ENCODE measurements at places on chromosomes 2 and 18. TPM values are rescaled to one million over a fixed set of nuclear protein-coding genes. Genes with fewer than 3 reads are reported as not detected.
A peak's percentile ranks its signal among the peaks of the same experiment; 100 is the strongest.

Gene NOSTRIN
- polyA plus RNA-seq = 2.5 TPM

Gene FOXI3
- not detected for polyA plus RNA-seq

DNA sequence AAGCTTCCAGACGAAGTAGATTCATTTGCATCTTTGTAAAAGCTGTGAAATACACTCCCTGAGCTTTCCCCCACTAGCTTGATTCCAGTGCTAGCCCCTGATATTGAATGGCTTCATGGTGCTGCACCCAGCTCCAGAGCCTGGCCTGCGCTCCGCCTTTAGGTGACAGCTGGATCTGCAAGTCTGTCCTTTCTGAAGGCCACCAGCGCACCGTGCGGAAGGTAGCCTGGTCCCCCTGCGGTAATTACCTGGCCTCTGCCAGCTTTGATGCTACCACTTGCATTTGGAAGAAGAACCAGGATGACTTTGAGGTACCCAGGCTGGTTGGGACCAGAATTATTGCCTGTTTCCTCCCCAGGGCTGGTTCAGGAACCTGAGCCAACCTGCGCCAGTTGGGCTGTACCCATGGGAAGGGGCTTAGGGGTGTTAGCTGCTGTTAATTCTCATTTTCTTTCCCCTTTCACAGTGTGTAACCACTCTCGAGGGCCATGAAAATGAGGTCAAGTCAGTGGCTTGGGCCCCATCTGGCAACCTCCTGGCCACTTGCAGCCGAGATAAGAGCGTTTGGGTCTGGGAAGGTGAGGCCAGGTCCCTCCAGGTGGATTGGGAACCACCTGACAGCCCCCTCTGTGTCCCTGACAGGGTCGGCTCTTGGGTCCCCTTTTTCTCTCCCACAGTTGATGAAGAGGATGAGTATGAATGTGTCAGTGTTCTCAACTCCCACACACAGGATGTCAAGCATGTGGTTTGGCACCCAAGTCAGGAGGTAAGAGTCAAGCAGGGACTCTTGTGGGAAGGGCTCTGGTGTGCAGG is 1.3 kb downstream of the CIAO1 start:
- DNase-seq = peak; percentile 66

DNA sequence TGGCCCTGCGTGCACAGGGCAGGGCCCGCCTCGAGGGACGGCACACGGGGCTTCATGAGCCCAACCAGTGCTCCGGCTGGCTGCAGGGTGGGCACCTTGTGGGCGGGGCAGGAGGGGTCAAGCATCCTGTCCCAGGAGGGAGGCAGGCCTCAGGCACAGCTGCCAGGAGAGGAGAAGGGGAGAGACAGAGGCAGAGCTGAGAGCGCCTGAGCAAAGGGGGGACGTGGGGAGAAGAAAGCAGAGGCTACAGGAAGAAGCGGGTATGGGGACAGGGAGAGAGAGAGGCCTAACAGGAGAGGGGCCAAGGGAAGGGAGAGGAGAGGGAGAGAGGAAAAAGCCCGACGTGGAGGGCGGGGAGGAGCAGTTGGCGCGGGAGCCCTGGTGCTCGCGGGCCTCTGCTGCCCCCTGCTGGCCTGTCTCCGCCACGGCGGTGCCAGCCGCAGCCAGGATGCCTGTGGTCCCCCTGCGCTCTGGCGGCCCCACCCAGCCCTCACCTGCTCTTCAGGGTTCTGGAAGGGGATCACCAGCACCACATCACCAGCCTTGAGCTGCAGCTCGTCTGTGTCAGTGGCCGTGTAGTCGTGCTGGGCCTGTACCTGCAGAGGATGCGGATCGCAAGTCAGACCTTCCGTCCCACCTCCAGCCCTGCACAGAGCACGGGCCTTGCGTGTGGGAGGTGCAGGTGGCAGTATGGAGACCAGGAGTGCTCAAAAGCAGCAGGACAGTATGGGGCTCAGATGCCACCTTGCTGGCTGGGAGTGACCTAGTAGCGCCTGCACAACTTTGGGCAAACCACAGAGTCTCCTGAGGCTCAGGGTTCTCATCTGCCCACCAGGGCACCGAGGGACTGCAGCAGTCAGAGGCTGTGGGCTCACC is 56.8 kb downstream of the BIN1 start:
- DNase-seq = peak; percentile 48

- DNase-seq = no peak
These were observed 11.5 kb downstream of the TMEM163 start for GRCh38 chr2:134707330-134707676.

DNA sequence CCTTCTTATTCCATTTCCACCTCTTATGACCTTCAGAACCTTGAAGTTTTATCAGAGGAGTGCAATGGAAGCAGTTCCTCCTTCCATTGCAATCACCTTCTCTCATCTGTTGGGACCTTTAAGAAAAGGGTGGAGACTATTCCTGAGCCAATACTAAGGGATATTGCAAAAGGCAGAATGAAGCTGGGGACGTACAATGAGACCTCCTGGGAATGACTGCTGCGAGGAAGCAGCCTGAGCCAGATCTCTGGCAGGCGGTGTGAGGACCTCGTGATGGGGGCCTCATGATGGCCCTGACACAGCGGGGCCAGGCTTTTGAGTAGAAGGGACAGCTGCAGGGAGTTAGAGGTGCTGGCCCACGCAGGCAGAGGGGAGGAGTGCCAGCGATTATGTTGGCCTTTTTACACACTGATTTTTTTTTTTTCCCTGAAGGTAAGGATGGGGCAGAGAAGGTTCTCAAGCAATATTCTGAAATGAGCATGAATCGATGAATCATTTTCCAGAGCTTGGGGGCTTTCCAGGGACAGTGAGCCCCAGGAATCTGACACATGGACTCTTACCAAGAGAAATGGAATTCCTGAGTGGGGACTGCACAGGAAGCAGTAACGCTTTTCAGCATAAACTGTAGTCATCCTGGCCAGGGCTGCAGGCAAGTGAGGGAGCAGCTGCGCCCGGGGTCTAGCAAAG is 40.0 kb upstream of the LAPTM4A start:
- DNase-seq = peak; percentile 49

DNA sequence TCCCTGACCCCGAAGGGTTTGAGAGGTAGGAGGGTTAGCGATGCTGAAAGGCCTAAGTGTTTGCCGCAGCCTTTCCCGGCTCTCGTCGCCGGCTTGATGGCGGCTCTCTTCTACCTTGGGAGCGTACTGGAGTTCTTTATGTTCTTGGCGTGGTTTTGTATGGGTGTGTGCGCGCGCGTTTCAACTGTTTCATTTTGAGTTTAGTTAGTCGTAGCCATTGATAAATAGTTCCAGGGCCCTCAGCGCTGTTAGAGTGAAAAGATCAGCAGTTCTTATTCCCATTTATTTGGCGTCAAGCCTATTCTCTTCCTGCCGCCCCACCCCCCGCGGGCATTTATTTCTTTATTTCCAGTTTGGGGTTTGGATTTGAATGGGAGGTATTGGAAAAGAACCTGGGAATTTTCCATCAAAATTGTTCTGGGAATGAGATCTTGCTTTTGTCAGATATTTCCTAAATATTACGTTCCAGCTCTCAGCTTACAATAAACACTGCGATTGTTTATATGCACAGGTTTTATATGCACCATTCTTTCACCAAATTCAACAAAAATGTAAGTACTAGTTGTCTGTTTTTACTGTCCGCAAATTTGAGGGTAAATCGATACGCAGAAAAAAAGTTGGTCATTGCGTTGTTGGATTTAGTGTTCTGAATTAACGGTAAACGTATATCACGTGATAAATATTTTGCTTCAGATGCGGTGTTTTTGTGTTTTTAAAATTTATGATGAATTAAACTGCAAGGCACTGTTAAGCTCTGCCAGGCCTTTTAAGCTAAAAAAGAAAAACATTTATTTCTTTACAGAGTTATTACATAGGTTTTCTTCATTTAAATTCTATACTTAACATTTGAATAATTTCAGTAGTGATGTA is 954 bp downstream of the CCNT2 start:
- DNase-seq = no peak

DNA sequence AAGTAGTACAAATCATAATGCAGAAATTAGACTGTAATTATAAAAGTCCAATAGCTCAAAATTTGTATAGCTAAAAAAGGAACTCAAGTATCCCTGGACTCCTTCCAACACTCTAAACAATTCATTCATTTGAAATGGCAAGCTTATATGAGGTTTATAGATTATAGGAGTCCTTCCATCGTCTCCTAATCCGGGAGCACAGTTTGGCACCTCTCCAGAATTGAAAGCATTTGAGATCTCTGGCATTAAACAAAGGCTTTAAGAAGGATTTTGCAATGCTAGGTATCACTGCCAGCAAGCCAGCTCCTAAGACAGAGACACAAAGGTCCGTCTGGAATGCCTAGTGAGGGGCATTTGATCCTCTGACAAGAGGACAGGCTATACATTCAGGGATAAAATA is 90.9 kb downstream of the ACVR1 start:
- DNase-seq = no peak

GRCh38 chr18:57998461-57998860 is 45.6 kb upstream of the NEDD4L start:
- no peak for DNase-seq

GRCh38 chr18:3596637-3597384 is 146.8 kb downstream of the TGIF1 start:
- DNase-seq = no peak

DNA sequence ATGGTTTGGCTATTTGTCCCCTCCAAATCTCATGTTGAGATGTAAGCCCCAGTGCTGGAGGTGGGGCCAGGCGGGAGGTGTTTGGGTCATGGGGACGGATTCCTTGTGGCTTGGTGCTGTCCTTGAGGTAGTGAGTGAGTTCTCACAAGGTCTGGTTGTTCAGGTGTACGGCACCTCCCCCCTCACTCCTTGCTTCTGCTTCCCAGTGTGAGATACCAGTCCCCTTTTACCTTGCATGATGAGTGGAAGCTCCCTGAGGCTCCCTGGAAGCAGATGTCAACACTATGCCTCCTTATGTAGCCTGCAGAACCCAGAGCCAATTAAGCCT is 232.6 kb downstream of the LDLRAD4 start:
- no peak for DNase-seq

- DNase-seq = no peak
These were observed 3.6 kb downstream of the UCN start for GRCh38 chr2:27304488-27305240.

GRCh38 chr2:240435457-240435947 is at the start of gene GPC1:
Gene GPC1 (plus strand): TSS chr2:240435663. CDS start chr2:240435919, 256 bp downstream.
- peak; percentile 82 for DNase-seq

All from A549 (cell line).